Left renal pelvis (tissue), 4 donors: ENCODE measurements at places on chromosomes 4 and X. TPM values are rescaled to one million over a fixed set of nuclear protein-coding genes. Genes with fewer than 3 reads are reported as not detected.

Gene LUZP4
- polyA plus RNA-seq = not detected

Gene SMARCA1
- polyA plus RNA-seq = 123 TPM

Gene TRAM1L1
- 17.3 TPM for polyA plus RNA-seq

Gene NDST3
- polyA plus RNA-seq = 4.0 TPM

Gene HMGN5
- 22.6 TPM for polyA plus RNA-seq

Gene FGF13
- polyA plus RNA-seq = 24.7 TPM

Gene PPP1R2C
- polyA plus RNA-seq = not detected

Gene TLR6
- polyA plus RNA-seq = 0.72 TPM

GRCh38 chr4:4792466-4792865 lies 67.0 kb upstream of the MSX1 start:
- no peak for DNase-seq

DNA sequence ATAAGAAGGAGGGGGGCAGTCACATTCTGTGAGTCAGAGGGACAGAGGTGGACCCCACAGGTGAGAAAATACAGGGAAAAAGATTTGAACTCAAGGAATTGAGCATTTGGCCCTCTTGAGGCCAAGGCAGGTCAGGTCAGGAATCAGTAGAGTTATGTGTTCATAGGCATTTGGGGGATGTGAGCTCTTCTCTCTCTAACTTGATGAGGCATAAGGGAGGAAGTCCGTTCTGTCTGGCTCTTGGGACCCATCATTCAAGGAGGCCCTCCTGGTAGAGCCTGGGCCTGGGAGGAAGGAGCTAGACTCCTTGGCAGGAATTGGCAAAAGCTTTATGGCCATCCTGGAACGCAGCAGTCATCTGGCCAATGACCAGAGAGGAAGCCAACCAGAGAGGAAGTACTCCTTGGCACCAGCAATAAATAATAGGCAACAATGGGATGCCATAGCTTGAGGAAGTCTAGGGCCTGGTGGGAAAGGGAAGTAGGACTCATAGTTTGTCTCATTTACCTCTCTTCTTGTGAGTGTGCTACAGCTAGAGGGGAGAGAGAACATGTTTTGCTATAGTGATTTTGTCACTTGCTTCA lies 53.0 kb downstream of the MSN start:
- no peak for DNase-seq

DNA sequence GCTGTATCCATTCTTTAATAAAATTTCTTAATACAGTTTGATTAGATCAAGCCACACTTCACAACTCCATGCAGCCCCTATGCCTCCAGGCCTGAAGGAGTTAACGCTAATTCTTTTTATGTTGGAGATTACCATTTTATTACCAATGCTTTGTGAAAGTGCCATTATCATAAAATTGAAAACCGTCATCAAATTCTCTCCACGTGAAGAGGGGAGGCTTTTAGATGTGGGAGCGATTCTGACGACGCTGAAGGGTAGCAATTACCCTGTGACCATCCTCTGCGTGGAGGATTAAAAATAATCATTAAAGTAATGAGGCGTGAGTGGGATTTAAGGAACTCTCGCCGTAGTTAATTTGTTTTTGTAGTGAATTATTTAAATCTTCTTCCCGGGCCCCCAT lies 278.8 kb downstream of the CRLF2 start:
- DNase-seq = no peak

- no peak for DNase-seq
Observed at GRCh38 chr4:104866809-104867208, 279.9 kb upstream of the TET2 start.

DNA sequence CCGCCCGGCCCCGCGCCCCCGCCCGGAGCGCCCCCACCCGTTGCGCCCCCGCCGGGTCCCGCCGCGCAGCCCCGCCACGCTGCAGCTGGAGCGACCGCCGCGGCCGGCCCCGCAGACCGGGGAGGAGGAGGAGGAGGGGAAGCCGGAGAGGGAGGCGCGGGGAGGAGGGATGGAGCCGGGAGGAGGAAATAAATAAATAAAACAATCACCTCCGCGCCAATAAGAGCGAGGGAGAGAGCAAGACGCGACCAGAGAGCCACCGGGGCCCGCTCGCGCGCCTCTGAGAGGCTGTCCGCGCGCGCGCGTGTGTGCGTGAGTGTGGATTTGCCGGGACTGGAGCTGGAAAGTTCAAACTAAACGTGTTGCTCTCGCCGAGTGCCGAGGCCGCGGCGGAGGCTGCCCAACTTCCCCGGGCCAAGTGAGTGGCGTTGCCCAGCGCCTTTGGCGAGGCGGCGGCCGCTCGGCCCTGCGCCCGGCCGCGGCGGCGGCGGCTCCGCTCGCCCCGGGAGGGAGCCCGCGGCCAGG lies 2184.4 kb upstream of the TENM3 start:
- DNase-seq = no peak

DNA sequence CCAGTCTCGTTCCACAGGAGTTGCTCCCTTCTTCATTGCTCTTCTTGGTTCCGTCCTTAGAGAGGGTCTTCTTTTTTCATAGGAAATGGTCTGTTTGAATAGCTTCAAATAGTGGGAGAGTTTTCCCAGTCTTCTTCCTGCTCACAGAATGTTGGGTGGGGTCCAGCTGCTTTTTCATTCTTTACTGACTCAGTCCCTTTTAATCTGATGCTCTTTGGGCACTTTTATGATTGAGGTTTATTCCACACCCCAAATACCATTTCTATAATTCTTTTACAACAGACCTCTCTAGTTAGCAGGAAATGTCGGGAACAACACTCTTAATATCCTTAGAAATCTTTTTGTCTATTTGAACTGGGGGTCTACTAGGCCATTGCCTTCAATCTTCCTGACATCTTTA lies 239.5 kb downstream of the PRDM5 start:
- no peak for DNase-seq

DNA sequence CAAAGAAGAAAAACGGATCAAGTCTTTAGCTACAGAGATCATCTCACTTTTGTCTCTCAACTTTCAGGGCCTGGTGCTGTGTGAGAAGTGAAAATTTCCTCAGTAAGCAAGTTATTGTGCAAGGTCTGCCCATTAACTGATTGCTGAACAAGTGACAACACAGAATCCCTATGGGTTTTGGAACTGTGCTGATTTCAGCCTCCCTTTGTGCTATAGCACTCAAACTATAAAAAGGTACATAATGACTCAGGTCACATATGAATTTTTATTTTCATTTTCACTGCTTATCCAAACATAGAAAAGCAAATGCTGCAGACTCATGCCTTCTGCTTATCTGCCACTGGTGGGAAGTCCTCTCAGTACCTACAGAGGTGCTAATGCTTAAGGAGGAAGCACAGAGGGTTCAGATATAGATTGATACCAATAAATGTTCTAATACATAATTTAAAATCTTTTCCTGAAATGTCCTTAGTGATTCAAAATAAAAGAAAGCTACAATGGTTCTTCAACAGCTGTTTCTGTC lies 576.2 kb upstream of the CT83 start:
- DNase-seq = no peak

DNA sequence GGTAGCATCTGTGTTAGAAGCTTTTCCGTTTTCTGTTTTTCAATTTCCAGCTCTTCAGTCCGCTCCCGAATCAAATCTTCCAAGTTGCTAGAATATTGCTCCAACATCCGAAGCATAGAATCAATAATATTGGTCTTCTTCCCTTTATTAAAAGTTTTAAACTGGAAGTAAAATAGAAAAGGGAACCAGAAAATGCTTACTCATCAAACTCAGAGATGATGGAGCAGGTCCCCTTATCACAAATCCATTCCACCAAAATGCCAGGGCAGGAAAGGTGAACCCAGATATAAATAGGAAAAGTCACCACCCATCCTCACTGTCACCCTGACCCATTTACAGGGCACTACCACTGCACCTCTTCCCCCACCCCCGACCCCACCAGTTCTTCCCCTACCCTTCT lies 89.0 kb downstream of the GUCY2F start:
- DNase-seq = no peak

- no peak for DNase-seq
Observed at GRCh38 chr4:157300701-157301100, 80.2 kb downstream of the GRIA2 start.
